Germinal center (tissue), 1 donor: ENCODE measurements at places on chromosomes 6 and 20.

DNA sequence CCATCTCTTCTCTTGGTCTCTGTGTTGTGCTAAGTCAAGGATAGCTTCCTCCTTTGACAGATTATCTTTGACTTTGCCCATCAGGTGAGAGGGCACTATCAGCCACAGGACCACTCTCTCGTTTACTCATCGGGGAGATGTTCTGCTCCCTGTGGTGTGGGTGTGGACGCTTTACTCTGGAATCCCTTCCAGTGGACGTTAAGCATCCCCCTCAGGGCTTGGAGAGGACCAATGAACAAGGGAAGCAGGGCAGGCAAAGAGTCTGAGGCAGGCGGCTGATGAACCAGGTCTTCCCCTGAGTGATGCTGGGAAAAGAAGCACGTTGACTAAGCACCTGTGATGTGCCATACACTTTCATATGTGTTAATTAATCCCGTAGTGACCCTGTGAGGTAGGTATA is 21.0 kb upstream of the RNF24 start:
- no peak for DNase-seq

DNA sequence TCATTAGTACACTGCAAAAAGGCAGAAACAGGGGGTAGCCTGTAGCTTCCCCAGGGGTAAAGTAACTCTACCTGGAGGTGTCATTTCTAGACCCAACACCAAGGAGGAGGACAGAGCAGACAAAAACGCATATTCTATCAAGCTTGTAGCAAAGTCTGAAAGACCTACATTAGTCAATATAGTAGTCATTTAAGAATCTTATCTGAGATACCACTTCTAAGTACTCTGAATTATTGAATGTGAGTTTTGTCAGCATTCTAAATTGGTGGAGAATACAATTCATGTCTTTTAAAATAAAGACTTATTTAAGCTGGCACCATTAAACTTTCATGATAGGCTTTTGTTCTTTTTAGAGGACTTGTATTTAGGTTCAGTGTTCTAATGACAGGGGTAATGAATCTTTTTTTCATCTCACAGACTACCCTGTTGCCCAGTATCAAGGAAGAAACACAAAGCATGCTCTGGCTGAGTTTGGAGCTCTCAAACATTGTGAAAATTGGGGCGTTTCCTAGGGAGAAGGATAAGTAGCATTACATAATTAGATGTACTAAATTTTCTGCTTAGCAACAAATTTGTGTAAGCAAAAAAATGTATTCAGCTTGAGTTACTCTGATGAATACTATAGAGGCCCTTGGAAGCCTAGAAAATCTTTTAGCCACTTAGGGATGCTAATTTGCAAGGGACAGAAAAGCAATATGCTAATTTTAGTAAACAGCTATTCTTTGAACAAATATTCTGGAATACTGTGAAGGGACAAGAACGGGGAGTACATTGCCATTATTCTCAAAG is 255.4 kb upstream of the HSF2 start:
- no peak for DNase-seq

- DNase-seq = peak; percentile 88
These were observed 63.6 kb downstream of the GTF2H5 start for GRCh38 chr6:158231551-158232315.

DNA sequence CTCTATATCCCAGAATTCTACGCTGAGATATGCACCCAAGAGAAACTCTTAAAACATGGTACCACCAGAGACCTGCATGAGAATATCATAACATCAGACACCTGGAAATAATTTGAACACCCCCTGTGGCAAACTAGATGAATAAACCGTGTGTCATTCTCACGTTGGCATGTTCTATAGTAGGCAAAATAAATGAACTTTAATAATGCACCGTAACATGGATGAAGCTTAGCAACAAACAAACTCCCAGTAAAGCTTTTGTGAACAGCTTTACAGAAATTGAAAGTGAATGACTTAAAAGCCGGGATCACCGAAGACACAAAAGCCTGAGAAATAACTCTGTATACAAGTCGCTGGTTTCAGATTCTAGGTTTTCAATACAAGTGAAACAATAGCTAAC is 1166.8 kb upstream of the CITED2 start:
- no peak for DNase-seq

GRCh38 chr6:20778459-20778858 is 244.2 kb downstream of the CDKAL1 start:
- DNase-seq = no peak

DNA sequence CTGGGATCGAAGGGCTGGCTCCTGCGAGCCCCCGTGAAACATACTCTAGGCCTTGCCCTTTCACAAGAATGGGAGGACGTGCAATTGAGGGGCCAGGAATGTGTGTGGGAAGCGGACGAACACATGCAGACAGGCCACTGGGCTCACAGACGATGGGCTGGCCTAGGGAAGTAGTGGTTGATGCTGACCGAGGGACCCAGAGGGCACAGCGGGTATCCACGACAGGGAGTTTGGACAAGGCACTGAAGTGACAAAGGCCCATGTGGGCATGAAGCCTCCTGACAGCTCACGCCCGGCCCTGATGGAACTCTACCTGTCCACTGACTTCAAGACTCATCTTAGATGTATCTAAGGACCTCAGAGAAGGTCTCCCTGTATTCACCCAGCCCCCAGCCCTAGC is 52.2 kb downstream of the MYH7B start:
- DNase-seq = no peak

GRCh38 chr6:78505178-78505577 is 362.2 kb upstream of the IRAK1BP1 start:
- DNase-seq = no peak

GRCh38 chr6:102660303-102660702 is 1266.8 kb downstream of the GRIK2 start:
- DNase-seq = no peak

- no peak for DNase-seq
These were observed 2.8 kb upstream of the FOXC1 start for GRCh38 chr6:1606780-1607515.

DNA sequence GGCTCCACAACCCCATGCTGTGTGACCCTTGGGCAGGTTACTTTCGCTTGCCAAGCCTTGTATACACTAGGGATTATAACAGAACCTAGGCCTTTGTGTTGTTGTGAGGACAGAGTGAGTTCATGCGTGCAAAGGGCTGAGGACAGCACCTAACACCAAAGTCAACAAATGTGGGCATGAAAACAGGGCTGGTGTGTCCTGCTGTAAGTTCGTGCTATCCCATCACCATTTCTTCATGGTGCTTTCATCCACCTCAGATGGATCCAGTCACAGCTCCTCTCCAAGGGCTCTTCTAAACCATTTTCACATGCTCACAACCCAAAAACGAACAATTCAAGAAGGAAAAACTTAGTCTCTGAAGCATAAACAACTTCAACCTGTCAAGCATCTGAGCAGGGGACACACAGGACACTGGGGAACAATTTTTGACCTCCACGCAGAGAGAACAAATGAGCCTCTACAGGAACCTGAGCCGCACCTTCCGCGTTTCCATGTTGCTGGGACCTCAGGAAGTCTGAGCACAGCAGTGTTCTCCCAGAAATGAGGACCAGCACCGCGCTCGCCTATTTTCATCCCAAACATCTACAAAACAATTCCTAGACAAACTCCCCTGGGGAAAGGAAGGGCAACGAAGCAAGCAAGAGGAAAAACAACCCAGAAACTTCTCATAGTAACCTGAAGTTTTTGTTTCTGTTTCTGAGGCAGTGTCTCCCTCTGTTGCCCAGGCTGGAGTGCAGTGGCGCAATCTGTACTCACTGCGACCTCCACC is 3.1 kb downstream of the LRP11 start:
- no peak for DNase-seq

DNA sequence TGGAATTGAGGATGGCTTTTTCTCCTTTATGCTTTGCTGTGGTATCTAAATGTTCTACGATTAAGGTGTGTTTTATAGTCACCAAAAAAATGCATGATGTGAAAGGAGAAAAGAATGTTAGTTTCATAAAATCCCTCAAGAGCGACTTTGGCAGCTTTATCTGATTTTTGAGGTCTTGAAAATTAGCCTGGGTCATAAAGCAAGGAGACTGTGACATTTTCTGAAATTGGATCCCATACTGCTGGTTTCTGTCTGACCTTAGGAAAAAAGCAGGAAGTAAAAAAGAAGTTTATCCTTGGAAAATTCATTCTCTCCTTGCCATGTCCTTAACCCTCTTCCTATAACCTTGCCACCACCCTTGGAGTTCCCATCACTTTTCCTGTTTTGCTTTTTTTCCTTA is 525.3 kb downstream of the CD83 start:
- DNase-seq = no peak

- no peak for DNase-seq
These were observed 18.7 kb upstream of the SFT2D1 start for GRCh38 chr6:166361077-166361429.

- no peak for DNase-seq
These were observed 16.7 kb downstream of the PDRG1 start for GRCh38 chr20:31934968-31935764.

DNA sequence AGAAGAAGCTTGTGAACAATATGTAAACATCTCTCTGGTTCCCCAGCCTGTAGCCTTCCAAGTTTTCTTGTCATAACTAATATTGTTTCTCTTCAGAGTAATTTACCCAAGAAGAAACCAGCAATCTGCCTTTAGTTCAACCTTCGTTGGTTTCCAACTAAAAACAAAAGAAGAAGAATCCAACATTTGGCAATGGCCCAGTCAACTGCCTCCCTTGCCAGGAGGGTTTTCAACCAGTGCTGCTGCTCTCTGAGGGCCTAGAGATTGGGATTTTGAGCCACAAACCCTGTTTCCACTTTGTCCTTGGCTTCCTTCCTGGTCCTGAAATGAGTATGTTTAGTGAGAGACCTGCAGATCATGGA is 395.8 kb upstream of the CNR1 start:
- no peak for DNase-seq

- DNase-seq = no peak
These were observed 111.1 kb downstream of the AGPAT4 start for GRCh38 chr6:161162722-161163121.

GRCh38 chr20:63492982-63493381 is 5.9 kb downstream of the EEF1A2 start:
- no peak for DNase-seq

DNA sequence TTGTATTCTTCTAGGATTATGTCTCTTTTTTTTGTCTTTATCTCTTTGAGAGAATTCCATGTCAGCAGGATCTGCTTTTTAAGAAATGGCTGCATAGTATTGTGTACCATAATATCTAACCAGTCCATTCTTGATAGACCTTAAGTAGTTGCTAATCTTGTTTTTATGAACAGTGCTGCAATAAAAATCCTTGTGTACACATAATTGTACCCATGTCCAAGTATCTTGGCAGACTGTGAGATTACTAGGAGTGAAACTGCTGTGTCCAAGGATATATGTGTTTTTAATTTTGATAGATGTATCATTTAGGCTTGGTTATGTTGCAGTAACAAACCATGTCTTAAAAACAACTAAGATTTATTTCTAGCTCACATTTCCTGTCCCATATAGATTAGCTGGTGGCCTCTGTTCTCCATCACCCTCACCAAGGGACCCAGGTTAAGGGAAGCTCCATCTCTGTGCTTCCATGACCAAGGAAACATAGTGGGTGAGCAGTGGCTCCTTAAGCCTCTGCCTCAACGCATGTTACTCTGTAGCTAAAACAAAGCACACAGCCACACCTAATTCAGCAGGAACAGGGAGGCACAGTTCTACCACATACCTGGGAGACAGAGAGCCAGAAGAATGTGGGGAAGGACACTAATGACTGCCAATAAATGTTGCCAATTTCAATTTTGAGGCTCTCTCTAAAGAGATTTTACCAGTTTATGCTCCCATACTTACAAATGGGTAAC is 12.1 kb upstream of the SUMO4 start:
- no peak for DNase-seq

DNA sequence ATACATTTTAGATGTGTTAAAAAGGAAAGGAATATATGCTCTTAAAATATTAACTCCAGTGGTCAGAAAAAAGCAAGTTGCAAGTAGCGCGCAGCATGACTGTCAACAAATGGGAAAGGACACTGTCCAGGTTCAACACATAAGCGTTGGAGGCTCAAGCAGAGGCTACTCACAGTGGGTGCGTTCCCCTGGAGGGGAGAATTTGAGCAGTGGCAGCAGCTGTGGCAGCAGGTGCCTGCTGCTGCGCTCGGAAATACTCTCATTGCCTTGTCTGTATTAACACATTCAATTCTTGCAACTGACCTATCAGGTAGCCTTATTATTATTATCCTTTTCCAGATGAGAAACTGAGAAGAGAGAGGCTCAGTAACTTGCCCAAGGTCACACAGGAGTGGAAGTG is 21.9 kb upstream of the CCN6 start:
- no peak for DNase-seq

GRCh38 chr6:159229651-159230051 is 60.5 kb downstream of the FNDC1 start:
- no peak for DNase-seq

DNA sequence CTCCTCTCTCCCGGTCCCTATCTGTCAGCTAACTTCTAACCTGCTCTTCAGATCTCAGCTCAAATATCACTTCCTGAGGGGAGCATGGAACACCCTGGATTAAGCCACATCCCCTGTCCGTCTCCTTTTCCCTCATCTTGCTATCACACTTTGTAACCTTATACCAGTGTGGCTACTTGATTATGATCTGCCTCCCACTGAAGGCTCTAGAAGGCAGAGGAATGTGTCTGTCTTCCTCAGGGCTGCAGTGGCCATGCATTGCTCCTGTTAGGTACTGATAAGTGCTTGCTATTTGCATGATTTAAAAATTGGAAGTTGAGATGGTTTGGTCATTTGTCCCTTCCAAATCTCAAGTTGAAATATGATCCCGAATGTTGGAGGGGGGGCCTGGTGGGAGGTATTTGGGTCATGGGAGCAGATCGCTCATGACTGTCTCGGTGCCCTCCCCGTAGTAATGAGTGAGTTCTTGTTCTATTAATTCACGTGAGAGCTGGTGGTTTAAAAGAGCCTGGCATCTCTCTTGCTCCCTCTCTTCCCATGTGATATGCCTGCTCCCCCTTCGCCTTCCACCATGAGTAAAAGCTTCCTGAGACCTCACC is 71.4 kb downstream of the PLCB4 start:
- no peak for DNase-seq

DNA sequence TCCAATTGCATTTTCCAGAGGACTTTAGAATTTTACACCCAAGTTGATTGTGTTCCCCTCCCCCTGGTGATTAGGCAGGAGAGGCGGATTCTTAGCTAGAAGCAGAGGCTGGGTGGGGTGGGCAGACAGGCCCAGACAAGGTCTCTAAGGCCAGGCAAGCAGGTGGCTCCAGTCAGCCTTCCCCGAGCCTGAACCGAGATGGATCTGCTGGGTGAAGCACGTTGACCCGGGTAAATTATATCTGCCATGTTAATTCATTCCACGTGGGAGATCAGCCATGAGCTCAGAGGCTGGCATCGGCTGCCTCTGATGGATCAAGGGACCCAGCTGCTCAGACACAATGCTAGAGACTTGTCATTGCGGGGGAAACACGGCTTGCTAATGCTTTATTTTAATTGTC is 159.5 kb upstream of the MAFB start:
- DNase-seq = no peak
